Ovary (tissue), 10 donors: ENCODE measurements at places on chromosomes 2 and 18. TPM values are rescaled to one million over a fixed set of nuclear protein-coding genes. Genes with fewer than 3 reads are reported as not detected.

GRCh38 chr2:68196120-68196716, 38.5 kb downstream of the PNO1 start:
- no peaks in the 10 kb centered on the region for H3K27me3 ChIP-seq
- peaks cover 2% of the 10 kb centered on the region for H3K4me1 ChIP-seq
- peak; percentile 59 for DNase-seq
- no peaks in the 10 kb centered on the region for H3K36me3 ChIP-seq
- H3K4me3 ChIP-seq, result no peak overlapping the region

GRCh38 chr2:134716721-134717243, 2.0 kb downstream of the TMEM163 start:
- H3K4me3 ChIP-seq, result no peak overlapping the region
- no peaks in the 10 kb centered on the region for H3K36me3 ChIP-seq

DNA sequence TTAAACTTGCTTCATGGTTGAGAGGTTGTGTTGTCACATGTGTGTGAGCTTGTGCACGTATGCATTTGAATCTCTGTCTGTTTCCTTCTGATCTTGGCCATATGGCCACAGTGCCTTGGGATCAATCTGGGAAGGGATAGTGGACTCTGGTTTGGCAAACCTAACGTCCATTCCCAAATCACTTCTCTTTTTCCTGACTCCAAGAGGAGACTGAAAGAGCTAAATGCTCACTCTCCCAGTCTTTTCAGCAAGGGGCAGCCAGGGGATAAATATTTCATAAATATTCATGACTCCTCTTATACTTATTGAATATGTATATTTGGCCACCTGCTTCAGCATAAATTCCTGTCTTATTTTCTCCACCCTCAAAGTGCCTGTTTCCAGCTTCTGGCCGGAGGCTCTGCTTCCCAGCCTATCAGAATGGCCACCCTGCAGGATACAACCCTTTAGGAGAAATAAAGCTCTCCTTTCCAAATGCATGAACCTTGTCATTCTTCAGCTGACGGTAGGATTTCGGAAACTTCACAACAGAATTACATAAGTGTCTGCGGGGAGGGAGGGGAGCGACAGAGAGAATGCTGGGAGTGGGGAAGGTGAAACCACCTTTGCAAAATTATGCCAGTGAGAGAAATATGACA, 112.2 kb upstream of the COPS8 start:
- no peak overlapping the region for H3K4me3 ChIP-seq
- no peaks in the 10 kb centered on the region for H3K36me3 ChIP-seq
- H3K27ac ChIP-seq, result no peak overlapping the region
- H3K27me3 ChIP-seq, result no peaks in the 10 kb centered on the region
- DNase-seq, result no peak

DNA sequence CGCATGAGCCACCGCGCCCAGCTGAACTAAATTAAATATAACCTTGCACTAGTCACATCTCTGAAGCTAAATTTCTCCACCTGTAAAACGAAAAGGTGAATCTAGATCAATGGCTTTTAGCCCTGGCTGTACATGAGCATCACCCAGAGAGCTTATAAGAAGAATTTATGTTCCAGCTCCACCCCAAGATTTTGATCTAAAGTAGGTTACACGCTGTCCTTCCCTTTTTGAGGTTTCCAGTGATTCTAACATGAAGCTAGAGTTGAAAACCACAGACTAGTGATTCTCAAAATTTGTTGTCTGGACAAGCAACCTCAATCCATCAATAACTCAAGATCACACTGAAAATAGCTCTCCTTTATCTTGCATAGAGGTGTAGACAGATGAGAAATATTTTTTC, 208.8 kb upstream of the CRIM1 start:
- DNase-seq, result no peak
- no peak overlapping the region for H3K27ac ChIP-seq
- H3K36me3 ChIP-seq, result no peaks in the 10 kb centered on the region
- no peaks in the 10 kb centered on the region for H3K4me1 ChIP-seq
- H3K4me3 ChIP-seq, result no peak overlapping the region

DNA sequence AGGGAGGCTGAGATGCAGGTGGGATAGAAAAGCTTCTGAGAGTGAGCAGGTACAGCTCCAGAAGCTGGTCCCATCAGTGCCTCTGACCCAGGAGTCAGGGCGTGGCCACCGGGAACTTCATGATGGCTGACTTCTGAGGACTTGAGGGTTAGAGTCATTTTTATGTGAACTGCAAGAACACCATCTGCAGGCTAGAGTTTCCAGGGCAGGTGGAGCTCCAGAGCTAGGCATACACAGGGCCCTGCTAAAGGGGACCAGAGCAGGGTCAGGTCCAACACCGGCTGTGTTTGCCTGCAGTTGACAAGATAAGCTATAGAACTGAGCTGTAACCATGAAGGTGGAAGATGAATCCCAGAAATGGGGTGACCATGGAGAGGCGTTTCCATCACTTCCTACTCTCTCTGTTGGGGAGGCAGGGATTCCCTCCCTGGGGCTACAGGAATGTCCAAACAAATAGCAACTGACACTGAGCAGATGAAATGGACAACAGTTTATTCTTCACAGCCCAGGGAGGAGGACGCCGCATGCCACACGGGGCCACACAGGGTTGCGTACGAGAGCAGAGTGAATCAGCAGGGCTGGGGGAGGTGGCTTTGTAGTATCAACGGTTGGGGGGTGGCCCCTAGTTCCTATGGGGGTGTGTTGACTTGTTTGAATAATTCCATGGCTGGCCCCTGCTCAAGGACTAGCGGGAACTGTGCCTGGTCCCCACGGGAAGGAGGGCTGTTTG, 77.6 kb upstream of the ZNF516 start:
- no peak for DNase-seq
- no peak overlapping the region for H3K4me3 ChIP-seq
- H3K4me1 ChIP-seq, result peaks cover 7% of the 10 kb centered on the region
- H3K27me3 ChIP-seq, result no peaks in the 10 kb centered on the region
- no peak overlapping the region for H3K27ac ChIP-seq

- H3K4me1 ChIP-seq, result no peaks in the 10 kb centered on the region
- H3K36me3 ChIP-seq, result no peaks in the 10 kb centered on the region
- no peak overlapping the region for H3K27ac ChIP-seq
- H3K27me3 ChIP-seq, result no peaks in the 10 kb centered on the region
- DNase-seq, result no peak
These were observed 21.3 kb downstream of the PIGN start for GRCh38 chr18:62165583-62165982.

- no peak overlapping the region for H3K4me3 ChIP-seq
- no peaks in the 10 kb centered on the region for H3K36me3 ChIP-seq
- no peak for DNase-seq
- H3K27ac ChIP-seq, result no peak overlapping the region
These were observed 678.8 kb downstream of the KCNJ3 start for GRCh38 chr2:155377266-155377680.

GRCh38 chr2:3595985-3596384, 1.1 kb downstream of the COLEC11 start:
- H3K4me3 ChIP-seq, result no peak overlapping the region
- H3K4me1 ChIP-seq, result peaks cover 14% of the 10 kb centered on the region
- H3K27me3 ChIP-seq, result no peaks in the 10 kb centered on the region
- no peak for DNase-seq

HOXD12 gene
- not detected for total RNA-seq

HRH4 gene
- total RNA-seq, result not detected

CD8B2 gene
- not detected for total RNA-seq

FAP gene
- 2.3 TPM for total RNA-seq

RSAD2 gene
- total RNA-seq, result 3.5 TPM

ADAM23 gene
- 0.83 TPM for total RNA-seq
